ENCODE measurements at places on chromosomes 16 and 17.

DNA sequence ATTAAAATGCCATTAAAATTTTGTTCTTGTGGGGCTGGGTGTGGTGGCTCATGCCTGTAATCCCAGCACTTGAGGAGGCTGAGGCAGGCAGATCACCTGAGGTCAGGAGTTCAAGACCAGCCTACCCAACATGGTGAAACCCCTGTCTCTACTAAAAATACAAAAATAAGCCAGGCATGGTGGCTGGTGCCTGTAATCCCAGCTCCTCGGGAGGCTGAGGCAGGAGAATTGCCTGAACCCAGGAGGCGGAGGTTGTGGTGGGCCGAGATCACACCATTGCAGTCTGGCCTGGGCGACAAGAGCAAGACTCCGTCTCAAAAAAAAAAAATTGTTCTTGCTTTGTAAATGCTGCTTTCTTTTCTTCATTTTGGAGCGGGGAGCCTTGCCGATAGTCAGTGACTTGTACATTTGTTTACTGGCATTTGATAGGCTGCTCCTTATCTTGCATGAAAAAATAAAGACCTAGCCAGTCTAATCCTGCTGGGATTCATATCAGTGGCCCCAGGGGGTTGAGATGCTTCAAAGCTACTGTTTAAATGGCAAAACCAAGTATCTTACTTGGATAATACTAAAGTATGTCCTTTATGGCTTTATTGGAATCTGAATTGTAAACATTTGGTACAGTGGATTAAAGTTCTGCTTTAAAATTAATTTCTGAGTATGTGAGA, 3.3 kb upstream of the CLTC start:
- ATAC-seq, result no peak

DNA sequence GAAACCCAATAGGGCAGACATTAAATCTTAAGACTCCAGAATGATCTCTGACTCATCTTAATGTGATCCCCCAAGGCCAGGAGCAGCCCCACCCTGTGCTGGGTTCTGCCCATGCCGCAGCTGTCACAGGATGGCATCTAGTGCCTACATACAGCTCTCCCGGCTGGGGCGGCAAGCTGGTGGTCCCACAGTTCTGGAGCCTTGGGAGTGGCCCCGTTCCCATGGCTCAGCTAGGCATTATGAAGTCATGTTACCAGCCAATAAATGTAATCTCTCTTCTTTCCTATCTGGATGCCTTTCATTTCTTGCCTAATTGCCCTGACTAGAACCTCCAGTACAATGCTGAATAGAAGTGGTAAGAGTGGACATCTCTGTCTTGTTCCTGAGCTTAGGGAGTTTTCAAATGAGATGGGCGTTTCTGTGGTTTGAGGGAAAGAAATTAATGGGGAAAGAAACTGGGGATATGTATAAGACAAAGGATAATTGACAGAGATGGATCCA, 95.7 kb upstream of the DNAH17 start:
- ATAC-seq, result no peak

DNA sequence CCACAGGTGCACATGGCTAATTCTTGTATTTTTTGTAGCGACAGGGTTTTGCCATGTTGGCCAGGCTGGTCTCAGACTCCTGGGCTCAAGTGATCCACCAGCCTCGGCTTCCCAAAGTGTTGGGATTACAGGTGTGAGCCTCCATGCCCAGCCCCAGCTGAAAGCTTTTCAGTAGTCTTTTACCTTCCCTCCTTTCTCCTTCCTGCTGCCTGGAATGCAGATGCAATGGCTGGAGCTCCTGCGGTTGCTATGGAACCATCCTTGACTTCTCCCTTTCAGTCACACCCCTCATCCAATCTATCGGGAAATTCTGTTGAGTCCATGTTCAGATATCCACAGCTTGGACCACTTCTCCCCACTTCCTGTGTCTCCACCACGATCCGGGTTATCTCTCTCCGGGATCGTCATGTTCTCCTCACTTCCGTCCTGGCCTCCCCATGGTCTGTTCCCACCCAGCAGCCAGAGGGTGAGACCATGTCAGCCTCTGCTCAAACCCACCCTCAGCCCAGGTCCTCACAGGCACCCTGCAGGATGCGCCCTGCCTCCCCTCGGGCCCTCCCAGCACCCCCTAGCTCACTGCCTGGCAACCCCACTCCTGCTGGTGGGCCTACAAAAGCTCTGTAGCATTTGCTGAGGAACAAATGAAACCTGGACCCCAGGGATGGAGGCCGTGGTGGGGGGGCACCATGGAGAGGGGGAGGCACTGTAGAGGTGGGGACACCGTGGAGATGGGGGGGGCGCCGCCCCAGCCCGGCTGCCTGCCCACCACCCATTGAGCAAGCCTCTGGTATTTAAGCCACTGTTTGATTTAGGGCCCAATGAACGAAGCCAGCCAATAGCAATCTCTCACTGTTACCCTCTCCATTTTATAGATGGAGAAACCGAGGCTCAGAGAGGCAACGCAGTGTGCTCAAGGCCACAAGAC, 12.8 kb upstream of the SLC38A10 start:
- ATAC-seq, result no peak

- ATAC-seq, result no peak
Measured at GRCh38 chr17:35286120-35286781, 43.4 kb downstream of the SLFN5 start.
